ENCODE measurements at places on chromosomes 11 and 22.

- no peak for DNase-seq
Measured at GRCh38 chr11:55658031-55658573, 3.9 kb upstream of the OR4C6 start.

DNA sequence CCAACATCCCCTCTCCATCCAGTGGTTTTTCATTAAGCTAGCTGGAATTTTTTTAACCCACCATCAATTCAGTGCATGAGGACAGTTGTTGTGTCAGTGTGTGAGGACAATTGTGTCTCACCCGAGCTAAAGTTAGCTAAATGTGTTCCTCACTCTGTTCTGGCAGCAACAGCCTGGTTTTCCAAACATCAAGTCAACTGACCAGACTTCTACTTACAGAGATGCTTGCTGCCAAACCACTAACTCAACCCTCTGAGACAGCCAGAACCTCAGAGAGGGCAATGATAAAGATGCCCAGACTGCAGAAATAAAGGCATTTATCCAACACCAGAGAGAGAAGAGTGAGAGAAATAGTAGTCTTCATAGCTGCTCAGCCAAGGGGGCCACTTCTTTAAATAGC is 6.7 kb downstream of the PAMR1 start:
- DNase-seq, result no peak

DNA sequence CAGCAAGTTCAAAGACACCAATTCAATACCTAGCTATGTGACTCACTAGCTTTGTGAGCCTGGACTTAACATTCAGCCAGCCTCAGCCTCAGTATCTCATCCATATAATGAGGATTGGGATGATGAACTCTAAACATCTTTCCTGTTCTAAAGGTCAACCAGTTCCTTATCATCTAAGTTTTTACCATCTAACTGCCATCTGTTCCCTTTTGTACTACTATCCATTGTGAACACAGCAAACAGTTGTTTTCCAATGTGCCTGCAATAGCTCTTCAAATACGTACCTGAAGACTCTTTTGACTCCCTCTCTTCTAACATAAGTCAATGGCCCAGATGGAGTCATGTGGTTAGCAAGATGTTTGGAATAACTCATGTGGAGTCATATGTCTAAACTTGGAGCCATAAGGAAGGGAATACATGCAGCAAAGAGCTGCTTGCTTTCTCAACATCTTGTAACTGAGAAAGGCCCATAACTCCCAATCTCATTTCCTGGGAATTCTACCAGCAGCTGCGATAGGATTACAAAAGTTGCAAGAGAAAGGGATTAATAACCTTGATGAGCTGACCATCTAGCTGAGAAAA is 19.4 kb downstream of the SYTL2 start:
- no peak for DNase-seq

- no peak for DNase-seq
Measured at GRCh38 chr11:83540728-83541127, 254.6 kb upstream of the CCDC90B start.

- no peak for DNase-seq
Measured at GRCh38 chr11:95016139-95016538, 8.9 kb upstream of the KDM4E start.

- no peak for DNase-seq
Measured at GRCh38 chr11:35311331-35311730, 108.0 kb downstream of the SLC1A2 start.

DNA sequence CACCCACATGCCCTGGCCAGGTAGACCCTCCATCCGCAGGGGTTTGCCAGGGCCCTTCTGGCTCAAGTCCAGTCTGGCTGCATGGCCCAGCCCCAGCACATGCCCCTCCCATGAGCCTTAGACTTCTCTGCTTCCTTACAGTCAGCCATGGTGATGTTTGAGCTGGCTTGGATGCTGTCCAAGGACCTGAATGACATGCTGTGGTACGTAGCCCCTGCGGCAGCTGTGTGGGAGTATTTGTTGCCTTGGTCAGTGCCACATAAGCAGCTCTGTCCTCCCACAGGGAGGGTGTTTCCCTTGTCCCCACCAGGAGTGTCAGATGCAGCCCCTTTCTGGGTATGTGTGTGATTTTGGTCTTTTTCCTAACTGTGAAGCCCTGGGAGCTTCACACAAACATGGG is 17.5 kb downstream of the CDC45 start:
- no peak for DNase-seq

DNA sequence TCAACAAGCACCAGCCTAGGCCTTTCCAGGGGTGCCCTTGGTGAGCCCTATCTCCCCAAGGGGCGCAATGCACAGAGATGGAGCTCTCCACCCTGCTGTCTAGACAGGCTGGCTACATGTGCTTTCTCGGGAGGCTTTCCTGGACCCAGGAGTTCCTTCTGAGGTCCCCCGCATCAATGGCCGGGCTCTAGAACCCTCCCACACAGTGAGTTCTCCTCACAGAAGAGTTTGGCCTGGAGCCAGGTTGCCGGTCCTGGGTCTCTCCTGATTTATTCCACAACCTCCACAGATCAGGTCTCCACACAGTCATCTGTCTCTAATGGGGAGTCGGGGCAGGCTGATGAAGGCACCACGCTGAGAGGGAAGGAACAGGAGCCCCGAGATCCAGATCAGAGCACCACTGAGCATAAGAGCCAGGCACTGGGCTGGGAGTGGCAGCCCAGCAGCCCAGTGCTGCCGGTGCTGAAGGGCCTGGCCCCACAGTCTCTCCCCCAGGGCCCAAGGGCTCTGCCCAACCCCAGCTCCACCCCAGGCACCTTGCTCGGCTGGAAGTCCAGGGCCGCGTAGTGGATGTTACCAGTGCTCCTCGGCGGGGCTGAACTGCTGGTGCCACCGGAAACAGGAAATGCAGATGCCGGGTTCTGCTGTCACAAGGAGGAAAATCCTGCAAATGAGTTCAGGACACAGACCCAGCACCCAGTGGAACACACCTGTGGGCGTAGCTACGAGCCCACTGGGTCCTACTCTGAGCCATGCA is 44.7 kb downstream of the GAB4 start:
- no peak for DNase-seq

- no peak for DNase-seq
Measured at GRCh38 chr22:40838486-40838885, 18.0 kb downstream of the ST13 start.

GRCh38 chr11:33980897-33981296 is 70.6 kb upstream of the CAPRIN1 start:
- DNase-seq, result peak; percentile 59

DNA sequence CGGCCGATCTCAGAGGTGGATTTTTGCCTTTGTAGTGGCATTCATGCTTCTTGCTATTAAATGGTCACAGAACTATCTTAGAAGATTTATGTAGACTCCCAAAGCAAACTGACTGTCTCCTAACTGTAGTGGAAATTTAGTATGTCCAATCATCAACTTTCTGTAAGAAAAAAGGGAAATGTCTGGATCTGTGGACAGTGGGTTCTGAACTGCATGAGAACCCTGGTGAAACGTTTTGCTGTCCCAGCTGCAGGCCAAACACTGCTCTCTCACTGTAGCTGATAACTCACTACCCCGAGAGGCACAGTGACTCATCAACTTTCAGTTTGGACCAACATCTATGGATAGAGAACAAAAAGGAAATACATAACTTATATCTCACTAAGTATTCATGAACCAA is 387.1 kb downstream of the SOX6 start:
- DNase-seq, result no peak

GRCh38 chr11:19940831-19941230 is 219.4 kb downstream of the DBX1 start:
- DNase-seq, result no peak

DNA sequence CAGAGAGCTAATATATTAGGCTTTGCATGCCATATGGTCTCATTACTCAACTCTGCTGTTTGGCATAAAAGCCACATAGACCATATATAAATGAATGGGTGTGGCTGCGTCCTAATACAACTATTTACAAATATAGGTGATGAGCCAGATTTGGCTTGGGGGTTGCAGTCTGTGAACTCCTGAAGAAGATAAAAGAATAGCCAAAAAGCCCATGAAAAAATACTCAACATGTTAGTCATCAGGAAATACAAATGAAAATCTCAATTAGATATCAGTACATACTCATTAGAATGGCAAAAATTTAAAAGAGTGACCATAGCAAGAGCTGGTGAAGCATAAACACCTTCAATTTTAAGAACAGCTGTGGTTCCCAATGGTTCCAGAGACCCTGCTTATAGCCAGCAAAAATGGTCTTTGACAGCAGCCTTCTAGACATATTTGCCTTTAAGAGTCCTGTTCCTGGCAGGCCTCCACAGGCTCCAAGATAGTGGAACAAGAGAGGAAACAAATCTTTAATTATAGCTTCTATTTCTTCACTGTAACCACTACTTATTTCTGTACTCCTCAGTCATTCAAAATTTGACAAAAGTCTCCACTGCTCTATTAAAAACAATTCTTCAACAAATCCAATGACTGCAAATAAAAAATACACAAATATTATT is 16.1 kb downstream of the C2CD3 start:
- DNase-seq, result no peak

GRCh38 chr11:126601550-126602215 is 246.2 kb downstream of the ST3GAL4 start:
- DNase-seq, result no peak

DNA sequence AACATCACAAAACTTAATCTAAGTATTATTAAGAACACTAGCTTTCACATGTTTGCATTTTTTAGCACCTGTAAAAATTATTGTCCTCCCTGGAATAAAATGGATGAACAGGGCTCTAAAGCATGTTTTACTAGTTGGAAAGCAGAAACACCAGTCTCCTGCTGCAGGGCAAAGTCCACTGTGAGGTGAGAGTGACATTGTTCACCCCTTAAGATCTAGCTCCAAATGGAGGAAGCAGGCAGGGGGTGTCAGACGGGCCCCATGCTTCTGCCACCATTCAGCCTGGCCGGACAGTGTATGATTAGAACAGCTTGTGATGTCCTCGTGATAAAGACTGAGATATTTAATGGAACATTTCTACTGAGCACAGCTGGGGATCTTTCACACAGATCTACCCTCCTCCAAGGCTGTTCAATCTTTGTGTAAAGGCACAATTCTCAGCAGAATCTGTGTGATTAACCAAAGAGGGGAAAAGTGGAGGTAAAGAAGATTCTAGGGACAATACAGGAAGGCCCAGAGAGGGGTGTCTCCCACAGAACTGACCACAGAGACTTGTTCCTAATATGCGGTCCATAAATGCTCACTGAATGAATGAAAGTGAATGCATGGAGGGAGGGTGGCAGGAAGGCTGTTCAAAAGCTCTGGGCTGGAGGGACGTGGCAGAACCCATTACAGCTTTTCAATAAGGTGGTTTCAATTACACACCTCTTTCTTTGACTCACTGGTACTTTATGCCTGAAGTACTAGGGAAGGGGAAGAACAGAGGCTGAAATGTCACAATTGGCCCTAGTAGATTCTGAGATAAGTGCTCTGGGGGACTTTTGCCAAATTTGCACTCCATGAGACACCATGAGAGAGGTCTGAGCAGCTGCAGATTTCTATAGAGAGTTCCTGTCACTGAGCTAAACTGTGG is 239.1 kb upstream of the ARHGAP20 start:
- peak; percentile 86 for DNase-seq

DNA sequence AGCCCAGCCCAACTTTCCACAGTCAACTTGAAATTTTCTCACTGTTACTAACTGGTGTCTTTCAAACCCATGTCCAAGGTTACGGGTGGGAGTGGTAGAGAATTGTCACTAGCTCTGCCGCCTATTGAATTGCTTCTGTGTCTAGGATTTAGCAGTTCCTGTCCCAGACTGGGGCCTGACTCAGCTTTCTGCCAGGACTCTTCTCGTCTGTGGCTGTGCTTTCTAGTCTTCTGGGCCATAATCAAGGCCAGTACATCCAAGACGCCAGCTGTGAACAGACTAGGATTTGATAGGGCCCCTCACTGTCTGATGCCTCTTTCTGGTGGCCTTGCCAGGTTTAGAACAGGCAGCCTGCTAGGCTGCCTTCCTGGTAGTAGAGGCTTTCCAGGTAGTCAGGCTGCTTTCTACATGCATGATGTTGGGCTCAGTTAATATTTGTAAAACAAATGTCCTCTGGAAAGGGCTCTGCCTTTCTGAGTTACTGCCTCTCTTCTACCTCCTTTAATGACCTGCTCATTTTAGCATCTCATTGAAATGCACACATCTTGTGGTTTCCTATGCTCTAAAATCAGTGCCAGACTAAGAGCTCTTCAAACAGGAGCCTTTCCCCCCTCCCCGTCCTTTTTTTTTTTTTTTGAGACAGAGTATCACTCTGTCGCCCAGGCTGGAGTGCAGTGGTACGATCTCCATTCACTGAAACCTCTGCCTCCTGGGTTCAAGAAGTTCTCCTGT is 13.1 kb upstream of the HIKESHI start:
- no peak for DNase-seq

- DNase-seq, result peak; percentile 48
Measured at GRCh38 chr11:119721129-119722120, 7.6 kb downstream of the NECTIN1 start.

DNA sequence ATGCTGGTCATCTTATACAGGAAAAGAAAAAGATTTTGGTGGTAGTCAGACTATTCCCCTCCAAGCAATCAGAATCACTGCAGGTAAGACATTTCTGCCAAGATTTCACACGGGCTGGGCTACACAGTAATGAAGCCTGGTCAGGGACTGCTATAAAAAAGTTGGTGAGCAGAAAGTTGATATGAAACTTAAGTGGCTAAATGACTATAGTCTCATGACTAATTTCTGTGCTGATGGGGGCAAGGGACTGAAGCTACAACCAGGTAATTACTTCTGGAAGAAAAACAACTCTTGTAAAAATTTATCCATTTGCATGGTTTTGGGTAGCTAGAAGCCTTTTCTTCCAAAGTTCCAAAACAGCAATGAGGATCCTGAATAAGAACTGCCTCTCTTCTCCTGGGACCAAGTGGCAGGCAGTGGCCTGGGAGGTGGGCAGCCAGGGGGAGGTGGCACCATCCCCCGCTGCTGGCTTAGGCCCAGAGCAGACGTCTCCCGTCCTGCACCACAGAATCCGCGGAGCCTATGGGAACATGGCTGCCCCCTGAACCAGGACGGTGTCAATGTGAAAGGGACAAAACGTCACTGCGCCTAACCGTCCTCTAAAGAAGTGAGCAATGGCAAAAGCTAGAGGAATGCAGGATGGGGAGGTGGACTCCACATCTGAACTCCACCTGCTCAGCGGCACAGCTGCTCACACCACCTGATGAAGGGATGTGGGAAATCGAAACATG is 122.6 kb upstream of the LMO1 start:
- no peak for DNase-seq

- no peak for DNase-seq
Measured at GRCh38 chr11:12269446-12270214, 107.7 kb upstream of the PARVA start.

DNA sequence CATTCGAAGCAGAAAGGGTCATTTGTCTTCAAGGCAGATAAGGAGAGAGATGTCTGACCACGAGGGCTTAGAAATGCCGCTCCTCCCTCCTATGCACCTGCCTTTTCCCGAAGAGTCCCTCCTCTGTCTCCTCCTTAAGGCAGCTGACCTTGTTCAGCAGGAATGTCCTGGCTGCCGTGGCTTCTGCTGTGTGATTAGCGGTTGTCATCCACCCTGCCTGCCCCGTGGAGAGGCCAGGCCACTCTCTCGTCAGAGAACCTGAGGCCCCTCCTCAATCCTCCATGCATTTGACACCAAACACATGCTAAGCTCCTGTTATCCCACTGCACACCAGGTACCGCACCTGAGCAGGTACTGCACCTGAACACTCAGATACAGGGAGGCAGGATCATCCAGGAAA is 834.6 kb downstream of the TBC1D22A start:
- no peak for DNase-seq

- no peak for DNase-seq
Measured at GRCh38 chr22:44848791-44849420, 96.5 kb downstream of the ARHGAP8 start.
